SW480 (cell line): ENCODE measurements at places on chromosomes 16 and 17.

- DNase-seq, result no peak
Measured at GRCh38 chr17:1541367-1541904, 21.2 kb downstream of the PITPNA start.

DNA sequence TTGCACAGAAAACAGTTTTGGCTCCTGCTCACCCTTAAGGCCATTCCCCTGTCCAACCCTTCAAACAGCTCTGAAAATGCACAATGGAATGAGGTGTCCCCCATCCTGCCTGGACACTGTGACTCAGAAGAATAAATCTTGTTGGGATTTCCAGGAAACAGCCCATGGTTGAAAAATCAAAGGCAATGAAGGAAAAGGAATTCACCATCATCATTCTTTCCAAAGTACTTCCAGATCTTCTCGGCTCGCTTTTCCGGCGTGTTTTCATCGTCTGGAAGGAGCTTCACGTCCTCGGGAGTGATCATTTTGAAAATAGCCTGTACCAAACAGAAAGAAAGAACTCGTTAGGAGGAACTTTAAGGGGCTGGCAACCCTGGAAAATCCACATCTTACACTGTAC is 4.3 kb downstream of the RCVRN start:
- DNase-seq, result peak; percentile 25

DNA sequence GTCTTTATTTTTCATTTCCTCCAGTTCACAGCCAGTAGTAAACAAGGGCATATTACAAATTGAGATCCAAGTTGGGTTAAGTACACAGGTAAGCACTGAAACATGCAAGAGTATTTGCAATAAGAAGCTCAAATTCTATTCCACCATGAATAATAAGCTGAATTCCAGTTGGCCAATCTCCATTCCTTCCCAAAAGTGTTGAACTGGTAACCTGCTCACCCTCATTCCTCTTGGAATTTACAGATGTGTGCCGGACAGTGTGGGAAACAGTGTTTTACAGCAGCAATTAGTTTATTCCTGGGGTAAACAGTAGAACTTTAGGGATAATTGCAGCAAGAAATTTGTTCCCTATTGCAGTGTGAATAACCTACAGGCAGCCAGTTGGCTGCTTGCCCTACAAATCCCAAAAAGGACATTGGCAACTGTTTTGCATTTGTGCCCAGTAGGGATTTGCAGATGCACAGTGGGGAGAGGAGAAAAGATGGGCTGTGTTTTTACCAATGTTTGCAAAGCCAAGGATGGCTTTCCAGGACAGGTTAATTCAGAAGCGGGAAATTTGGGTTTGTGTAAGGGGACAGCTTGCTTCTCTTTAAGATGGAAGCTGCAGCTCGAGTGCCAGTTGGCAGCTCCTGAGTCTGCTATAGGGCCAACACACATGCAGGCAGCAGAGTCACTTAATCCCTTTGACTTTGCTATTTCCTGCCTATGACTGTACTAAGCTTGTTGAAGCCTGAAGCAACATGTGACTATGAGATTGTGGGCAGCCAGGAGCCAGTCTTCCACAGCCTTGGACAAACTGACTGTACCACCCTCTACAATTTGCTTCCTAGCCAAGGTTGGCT is 318.9 kb downstream of the MAP2K6 start:
- DNase-seq, result peak; percentile 2

DNA sequence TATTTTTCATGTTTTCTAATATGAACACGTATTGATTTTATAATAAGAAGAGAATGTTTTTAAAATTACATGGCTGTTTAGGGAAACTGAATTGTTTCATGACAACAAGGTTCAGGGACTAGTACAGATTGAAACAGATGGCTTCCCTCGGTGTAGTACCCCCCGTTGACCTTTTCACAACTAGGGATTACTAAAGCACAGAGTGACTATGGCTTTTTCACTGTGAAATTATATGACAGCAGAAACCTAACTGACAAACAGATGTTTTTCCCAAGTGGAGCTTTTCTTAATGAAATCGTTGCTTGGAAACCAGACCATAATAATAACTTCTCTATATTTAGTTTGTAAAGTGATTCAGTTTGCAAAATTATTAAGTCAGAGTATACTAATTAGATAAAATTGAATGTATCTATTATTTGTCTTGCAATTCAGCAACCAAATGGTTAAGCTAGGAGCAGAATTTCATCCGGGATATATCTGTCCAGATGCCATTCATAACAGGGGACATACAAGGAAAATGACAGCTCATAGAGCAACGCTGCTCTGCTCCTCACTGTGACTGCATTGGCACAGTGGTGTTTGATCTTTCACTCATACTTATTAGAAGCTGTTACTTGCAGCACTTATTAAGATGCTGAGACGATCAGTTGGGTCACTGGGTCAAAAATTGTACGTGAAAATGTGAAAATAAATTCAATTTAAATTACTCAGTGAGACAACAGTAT is 111.7 kb downstream of the TANGO6 start:
- no peak for DNase-seq

DNA sequence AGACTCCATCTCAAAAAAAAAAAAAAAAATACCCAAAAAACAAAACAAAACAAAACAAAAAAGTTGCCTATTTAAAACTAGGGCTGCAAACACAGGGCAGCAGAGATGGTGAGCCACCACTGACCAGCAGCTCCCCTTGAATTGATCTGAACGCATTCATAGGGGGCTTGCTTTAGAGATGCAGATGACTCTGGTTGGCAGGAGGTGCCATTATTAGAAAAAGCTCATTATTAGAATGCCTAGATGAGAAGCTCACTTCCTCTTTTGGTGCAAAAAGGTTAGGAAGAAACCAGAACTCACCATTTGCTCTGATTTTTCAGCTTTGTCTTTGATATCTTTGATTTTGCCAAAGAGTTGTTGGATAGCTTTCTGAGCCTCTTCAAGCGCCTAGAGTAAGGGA is 53.1 kb downstream of the VPS53 start:
- no peak for DNase-seq

- no peak for DNase-seq
Measured at GRCh38 chr17:80997424-80998117, 5.9 kb downstream of the CHMP6 start.

DNA sequence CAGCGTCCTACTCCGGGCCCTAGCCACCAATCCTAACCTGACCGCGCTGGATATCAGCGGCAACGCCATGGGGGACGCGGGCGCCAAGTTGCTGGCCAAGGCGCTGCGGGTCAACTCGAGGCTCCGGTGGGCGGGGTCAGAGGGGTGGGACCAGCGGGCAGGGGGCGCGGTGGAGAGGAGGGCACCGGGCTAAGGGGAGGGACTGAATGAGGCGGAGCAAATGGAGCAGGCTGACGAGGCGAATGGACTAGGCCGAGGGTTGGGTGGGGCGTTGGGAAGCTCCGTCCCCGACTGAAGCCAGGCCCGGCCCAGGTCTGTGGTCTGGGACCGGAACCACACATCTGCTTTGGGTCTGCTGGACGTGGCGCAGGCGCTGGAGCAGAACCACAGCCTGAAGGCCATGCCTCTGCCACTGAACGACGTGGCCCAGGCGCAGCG is 4.6 kb downstream of the CARMIL2 start:
- DNase-seq, result no peak

DNA sequence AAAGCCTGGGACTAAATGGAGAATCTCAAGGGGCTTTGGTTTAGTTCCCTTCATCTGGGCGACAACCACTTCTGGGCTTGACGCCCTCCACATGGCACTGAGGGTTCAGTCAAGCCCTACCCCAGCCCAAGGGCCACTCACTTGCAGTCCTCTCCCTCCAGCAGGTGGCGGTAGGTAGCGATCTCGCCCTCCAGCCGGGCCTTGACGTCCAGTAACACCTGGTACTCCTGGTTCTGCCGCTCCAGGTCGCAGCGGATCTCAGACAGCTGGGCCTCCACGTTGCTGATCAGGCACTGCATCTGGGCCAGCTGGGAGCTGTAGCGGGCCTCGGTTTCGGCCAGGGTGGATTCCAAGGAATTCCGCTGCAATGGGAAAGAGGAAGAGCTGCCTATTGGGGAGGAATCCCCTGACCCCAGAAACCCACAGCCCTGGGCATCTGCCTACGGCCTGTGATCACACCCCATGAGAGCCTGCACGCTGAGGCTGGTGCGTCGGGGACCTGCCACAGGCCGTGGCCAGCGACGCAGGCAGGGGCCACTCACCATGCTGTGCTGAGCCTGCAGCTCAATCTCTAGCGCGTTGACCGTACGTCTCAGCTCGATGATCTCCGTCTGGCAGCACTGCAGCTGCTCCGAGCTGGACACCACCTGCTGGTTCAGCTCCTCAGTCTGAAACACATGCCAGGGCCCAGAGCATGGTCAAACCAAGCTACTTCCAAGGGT is 2.7 kb downstream of the KRT36 start:
- DNase-seq, result no peak

- no peak for DNase-seq
Measured at GRCh38 chr17:10605221-10605783, 51.8 kb downstream of the MYH3 start.

DNA sequence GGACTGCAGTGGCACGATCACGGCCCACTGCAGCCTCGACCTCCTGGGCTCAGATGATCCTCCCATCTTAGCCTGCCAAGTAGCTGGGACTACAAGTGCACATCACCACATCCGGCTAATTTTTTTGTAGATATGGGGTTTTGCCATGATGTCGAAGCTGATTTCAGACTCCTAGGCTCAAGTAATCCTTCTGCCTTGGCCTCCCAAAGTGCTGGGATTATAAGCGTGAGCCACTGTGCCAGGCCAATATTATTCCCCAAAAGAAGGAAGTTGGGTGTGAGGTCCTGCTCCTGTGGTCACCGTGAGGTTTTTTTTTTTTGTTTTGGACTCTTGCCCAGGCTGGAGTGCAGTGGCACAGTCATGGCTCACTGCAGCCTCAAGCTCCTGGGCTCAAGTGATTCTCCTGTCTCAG is 1.5 kb downstream of the AMZ2 start:
- no peak for DNase-seq

DNA sequence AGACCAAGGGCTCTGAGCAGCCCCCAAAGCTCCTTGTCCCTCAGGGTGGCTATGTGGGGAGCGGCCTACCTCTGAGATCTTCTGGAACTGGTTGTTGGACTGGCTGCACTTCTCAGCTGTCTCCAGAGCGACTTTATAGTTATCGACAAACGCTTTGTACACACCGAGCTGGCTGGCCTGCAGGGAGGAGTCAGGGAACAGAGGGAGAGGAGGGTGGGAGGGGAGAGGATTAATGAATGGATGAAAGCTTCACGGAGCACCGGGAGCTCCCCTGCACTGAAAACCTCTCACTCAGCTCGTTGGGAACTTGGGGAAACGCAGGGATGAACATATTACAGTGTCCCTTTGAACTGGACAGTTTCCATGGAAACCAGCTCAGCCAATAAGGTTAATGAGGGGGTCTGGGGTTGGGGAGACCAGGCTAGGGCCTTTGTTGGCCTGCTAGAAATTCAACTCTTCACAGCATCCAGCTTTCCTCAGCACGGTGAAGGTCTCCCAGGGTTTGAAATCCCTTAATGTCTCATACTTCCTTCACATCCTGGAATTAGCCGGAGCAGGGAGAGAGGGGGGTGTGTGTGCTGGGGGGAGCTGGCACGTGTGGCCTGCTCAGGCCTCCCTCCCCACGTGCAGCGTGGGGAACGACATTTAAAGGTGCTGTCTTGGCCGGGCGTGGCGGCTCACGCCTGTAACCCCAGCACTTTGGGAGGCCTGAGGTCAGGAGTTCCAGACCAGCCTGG is 86.7 kb downstream of the TIMM22 start:
- DNase-seq, result no peak

GRCh38 chr16:12489357-12489990 is 314.2 kb downstream of the CPPED1 start:
- DNase-seq, result no peak

- DNase-seq, result no peak
Measured at GRCh38 chr17:28466521-28467048, 6.9 kb upstream of the SLC13A2 start.

DNA sequence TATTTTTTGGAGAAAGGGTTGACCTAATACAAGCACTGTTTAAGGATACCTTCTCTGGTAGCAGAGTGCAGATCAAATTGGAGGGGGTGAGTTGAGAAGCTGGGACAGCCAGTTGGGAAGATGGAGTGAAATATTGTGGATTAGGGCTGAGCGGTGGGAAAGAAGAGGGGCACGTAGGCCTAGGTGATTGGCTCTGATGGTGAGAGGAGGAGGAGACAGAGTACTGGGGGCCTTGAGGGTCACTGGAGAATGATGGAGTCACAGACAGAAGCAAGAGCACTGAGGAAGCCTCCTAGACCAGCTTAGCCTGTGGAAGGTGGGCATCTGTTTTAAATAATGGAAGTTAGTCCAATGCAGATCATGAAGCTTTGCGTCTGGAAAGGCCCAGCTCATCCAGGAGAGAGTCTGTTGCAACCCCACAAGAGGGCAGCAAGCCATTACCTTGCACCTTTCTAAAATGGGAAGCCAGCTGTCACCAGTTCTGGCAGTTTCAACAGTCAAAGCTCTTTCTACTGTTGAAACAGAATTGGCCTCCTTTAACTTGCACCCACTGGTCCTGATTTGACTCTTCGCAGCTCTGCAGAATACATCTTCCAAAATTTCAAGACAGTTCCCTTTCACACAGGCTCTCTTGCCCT is 11.8 kb downstream of the SLC9A5 start:
- DNase-seq, result peak; percentile 59

GRCh38 chr17:80709090-80709695 is 164.6 kb downstream of the RPTOR start:
- no peak for DNase-seq

DNA sequence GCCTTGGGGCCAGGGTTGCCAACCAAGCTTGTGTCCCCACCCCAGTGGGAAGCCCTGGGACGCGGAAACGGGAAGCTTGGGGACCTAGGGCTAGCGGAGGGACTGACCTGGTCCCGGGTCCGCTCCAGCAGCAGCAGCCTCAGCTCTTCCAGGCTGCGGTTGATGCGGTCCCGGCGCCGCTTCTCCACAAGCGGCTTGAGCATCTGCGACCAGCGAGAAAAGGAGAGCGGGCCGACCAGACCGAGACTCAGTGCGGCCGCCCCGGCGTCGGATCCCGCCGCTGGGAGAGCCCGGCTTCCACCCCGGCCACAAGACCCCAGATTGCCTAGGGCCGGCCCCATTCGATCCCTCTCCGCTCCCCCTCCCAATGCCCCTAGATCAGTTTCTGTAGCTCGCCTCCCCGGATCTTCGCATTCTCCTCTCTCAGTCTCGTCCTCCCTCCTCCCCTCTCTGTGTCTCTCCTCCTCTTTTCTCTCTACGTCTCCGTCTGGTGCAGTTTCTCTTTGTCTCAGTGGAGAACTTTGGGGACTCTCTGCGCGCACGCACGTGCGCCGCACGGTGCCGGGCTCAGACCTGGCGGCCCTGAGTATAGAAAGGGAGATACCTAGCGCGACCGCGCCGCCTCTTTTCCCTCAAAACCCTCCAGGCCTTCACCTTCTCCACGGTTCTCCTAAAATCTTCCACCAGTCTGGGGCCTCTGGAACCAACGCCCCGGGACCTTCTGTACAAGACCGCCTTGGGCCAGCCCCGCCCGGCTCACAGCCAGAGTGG is 797 bp downstream of the HES7 start:
- DNase-seq, result peak; percentile 58
